ENCODE measurements at places on chromosomes 2 and 18.

DNA sequence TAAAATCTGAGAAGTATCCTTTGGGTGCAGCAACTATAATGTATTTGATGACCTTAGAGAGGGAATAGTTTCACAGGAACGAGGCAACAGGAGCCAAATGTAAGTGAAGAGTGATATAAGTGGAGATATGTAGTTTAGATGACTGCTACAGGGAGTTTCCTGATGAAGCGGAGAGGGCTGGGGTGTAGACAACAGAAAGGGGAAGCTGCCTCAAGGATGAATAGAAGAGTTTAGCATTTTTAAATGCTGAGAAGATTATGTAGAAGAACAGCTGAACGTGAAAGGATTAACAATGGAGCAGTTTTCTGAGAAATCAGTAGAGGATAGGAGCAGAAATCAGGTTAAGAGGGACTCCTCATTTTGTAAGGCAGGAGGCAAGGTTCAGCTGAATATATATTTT lies 133.3 kb downstream of the LCLAT1 start:
- no peak for DNase-seq

DNA sequence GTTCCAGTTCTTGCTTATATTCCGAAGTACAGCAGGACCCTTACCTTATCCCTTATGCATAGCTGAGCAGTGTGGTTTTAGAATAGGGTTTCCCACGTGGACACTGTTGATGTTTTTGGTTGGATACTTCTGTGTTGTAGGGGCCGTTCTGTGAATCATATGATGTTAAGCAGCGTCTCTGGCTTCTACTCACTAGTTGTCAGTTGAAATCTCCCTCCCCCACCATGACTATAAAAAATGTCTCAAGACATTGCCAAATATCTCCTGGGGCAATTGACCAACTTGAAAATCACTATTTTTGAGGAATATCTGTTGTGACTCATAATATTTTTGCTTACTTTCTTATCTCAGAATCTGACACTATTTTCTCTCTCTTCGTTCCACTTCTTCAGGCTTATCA lies 713.7 kb downstream of the TSN start:
- DNase-seq: no peak

DNA sequence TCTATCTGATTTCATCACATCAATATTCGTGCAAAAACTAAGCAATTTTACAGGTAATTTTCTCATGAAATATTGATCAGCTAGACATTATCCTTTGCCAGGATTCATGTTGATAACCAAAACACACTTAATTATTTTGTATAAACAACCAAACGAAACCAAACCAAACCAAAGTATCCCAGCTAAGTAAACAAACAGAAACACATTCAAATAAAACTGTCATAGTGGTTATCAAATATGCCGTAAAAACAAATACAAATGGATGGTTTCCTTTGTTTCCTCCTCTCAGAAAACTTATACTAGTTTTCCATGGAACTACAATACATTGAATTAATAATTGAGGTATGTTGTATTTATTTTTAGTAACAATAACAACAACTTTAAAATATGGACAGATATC lies 777.4 kb downstream of the DSC3 start:
- DNase-seq: no peak

GRCh38 chr2:43178602-43179542 lies 47.5 kb downstream of the ZFP36L2 start:
- peak; percentile 73 for DNase-seq

GRCh38 chr2:189802396-189802912 lies 18.2 kb downstream of the PMS1 start:
- no peak for DNase-seq

- DNase-seq: no peak
Measured at GRCh38 chr2:228474466-228474865, 293.0 kb upstream of the SPHKAP start.

GRCh38 chr18:77131100-77131651 lies 1.4 kb downstream of the MBP start:
- peak; percentile 45 for DNase-seq

DNA sequence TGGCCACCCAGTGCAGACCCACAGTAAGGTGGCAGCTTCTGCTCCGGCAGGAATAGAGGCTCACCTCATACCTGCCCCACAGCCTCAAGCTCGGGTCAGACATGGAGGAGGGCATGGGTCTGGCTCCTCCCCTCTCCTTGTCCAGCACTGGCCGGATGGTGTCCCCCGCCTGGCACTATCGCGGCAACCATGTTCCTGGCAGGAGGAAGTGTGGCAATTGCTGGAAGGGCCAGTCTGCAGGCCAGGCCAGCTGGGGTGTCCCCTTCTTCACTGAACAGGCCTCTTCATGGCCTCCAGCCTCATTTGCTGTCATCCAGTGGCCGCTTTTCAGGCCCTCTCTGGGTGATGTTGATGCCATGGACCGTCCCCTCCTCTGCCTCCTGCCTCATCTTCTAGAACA lies 41.4 kb upstream of the SMAD7 start:
- no peak for DNase-seq

GRCh38 chr2:178072383-178073301 lies at the start of gene PDE11A:
Gene PDE11A (minus strand): TSS chr2:178072777. CDS start chr2:178072437, 340 bp downstream.
- DNase-seq: peak; percentile 61

DNA sequence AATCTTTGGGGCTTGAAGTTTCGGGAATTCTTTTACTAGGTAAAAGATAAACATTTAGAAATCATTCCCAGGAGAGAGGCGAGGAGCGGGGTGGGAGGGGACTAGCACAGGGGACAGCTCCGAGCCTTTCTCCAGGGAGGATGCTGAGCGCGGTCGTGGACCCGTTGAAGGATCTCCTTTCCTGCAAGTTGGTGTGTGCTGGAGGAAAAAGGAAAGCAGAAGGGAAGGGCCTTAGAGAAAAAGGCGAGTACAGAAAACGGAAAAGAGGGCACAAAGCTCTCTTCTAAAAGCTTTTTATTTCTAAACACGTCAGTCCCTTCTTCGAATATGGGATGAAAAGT lies 640 bp downstream of the SLC39A6 start:
- DNase-seq: peak; percentile 12

All from brain microvascular endothelial cell (primary cell).